ENCODE measurements at places on chromosomes 16 and 17.
A peak's percentile ranks its signal among the peaks of the same experiment; 100 is the strongest.

DNA sequence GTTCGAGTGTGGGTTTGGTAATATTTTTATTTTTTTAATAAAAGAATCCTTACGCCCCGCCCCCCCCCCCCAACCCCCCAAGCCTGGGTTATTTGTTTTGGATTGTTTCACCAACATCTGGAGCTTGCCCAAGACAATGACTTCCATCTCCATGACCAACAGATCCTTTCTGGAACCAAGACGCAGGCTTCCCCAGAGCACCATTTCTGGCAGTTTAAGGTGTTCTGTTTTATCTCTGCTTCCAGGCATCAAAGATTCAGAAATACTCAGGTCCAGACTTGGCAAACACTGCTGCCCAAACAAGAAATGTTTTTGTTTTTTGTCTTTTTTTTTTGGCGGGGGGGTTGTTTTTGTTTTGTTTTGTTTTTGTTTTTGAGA, 56.1 kb downstream of the PLXDC1 start:
- no peak for DNase-seq

DNA sequence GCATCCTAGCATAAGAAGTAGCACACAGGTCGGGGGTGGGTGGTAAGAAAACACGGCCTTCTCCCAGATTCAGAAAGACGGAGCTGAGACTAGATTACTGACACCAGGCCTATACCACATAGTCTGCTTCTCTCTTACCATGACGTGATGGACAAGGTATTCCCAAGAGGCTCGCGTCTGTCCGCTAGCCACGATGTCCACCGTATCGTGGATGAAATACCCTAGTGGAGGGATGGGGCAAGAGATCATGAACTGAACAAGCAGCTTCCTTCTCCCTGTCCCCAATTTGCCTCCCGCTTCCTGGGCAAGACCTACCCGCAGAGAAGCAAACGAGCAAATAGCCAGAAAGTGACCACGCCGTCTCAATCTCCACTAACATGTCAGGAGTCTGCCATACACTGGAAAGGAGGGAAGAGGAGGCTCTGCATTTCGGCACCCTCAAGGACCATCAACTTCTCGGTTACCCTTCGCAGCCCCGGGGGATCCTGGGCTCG, 820 bp downstream of the TLCD1 start:
- DNase-seq, result no peak

DNA sequence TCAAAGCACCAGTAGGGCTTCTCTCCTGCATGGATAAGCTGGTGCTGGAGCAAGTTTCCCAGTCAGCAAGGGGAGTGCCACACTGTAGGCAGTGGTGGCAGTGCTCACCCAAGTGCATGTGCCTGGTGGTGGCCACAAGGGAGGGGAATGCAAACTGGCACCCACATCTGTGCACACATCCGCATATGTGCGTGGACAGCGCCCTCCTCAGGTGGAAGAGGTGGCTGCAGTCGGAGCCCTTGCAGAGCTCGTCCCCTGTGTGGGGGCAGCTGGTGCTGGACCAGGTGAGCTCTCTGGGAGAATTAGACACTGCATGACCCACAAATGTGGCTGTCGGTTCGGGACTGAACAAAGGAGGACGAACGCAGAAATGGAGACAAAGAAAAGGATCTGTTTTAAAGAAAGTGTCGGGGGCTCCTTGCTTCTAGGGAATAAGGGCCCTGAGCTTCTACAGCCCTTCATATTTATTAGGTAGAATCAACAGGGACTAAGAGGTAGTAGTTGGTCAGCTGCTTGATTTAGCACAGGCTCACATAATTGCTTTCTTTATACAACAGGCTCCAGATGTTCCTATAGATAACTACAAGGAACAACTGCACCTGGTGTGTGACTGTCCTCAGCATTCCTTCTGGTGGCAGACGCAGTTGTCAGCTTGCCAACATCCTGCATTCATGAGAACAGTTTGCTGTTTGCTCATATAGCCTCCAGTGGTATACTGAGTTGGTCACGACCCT, 5.3 kb upstream of the ZNF689 start:
- peak; percentile 37 for DNase-seq

GRCh38 chr16:10206865-10207264, 24.6 kb upstream of the GRIN2A start:
- DNase-seq, result no peak

- DNase-seq, result peak; percentile 17
Observed at GRCh38 chr17:50816771-50817751, 18.3 kb upstream of the WFIKKN2 start.

DNA sequence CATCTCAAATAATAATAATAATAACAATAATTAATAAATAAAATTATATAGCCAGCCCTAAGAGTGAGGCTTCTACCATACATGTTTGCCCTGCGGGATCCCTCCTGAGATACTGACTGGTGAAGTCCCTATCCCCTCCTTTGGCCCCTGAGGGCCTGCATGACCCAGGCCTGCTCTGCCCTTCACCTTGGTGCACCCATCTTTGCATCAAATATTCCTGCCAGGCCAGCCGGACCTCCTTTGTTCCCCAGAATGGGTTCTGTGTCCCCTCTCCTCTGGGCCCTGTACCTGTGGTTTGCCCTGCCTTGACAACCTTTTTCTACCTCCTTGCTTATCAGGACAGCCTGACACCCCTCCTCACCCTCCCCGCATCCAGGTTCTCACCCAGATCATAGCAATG, 2.0 kb upstream of the RNF112 start:
- no peak for DNase-seq

DNA sequence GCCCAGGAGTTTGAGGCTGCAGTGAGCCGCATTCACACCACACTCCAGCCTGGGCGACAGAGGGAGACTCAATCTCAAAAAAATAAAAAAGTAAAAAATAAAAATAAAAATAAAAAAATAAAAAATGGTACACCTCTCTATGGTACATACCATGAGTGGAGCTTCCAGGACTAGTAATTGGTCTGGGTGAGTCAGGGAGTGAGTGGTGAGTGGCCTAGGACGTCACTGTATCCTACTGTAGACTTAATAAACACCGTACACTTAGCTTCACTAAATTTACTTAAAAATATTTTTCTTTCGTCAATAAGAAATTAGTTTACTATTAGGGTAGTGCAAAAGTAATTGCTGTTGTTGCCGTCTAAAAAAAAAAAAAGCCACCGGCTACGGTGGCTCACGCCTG, 9.0 kb downstream of the CDH5 start:
- no peak for DNase-seq

GRCh38 chr17:4920351-4921048, 11.6 kb upstream of the GP1BA start:
- DNase-seq, result no peak

DNA sequence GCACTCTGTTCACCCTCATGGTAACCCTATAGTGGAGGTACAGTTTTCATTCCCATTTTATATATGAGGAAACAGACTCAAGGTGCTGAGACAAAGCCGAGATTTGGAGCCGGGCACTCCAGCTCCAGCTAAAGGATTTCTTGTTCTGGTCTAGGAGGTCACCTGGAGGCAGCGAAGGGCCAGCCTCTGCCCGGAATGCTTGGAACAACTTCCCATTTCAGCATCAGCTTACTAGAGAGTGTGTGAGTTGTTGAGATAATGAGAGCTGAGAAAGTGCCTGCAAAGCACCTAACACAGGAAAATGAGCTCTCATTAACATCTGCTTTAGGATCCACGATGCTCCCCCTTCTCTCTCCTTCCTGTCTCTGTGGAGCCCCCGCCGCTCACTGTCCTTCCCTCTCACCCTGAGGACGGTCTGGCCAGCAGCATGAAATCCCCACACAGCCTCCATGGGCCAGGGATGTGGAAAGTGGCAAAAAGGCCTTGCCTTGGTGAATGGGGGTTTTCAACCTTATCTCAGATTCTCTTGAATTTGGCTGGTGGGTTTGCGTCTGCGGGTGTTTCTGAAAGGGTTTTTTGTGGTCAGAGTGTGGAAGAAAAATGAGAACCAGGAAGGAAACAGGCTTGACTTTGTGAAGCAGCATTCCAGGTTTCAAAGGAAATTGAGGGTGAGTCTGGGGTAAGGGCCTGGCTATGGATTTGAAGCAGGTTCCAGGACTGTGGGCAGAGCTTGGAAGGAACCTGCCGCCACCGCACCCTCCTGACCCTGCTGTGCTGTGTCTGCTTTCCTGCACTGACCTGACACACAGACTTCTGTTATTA, 178.7 kb downstream of the FOXL1 start:
- no peak for DNase-seq

GRCh38 chr17:28384281-28385036, 13.0 kb downstream of the SARM1 start:
- DNase-seq, result peak; percentile 44

- no peak for DNase-seq
Observed at GRCh38 chr17:542943-543342, 171.7 kb downstream of the VPS53 start.
